ENCODE measurements at places on chromosomes 2 and 18.

- no peak for DNase-seq
Measured at GRCh38 chr2:2837746-2838547, 506.9 kb upstream of the MYT1L start.

DNA sequence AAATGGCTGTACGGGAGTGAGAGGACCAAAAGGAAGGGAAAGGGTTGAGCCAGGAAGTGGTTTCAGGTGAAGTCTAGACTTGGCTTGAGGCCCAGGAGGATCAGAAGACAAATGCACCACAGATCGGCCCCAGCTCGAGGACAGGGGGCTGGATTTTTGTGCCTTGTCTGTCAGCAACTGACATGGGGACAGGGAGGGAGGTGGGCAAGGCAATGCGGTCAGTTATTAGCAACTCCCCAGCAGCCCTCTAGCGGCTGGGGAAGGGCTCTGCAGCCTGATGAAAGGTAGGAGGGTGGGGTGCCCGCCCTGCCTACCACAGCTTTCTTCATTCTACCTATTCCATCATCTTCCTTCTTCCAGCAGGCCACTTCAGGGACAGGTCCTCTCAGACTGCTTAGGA, 50.0 kb downstream of the CPO start:
- peak; percentile 54 for DNase-seq

GRCh38 chr2:217293607-217294006, 433.7 kb upstream of the TNP1 start:
- DNase-seq: no peak

GRCh38 chr2:168703926-168704325, 98.5 kb upstream of the NOSTRIN start:
- DNase-seq: no peak

DNA sequence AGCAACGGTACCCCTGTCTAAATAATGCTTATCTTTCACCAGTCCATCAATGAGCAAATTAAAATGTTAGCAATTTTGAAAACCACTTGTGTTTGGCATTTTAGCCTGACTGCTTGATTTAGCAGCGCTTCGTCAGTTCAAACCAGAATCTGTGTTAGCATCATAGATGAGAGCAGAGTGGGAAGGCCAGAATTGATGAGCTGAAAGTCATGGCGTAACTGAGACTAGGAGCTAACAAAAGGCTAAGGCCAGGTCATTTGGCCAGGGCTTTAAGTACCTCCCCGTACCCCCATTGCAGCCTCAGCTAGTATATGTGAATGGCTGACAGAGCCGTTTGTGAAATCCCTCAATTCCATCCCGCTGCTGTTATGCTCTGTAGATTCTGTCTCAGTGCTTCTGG, 16.0 kb downstream of the APCDD1 start:
- no peak for DNase-seq

GRCh38 chr2:158533009-158533408, 76.3 kb downstream of the PKP4 start:
- no peak for DNase-seq

DNA sequence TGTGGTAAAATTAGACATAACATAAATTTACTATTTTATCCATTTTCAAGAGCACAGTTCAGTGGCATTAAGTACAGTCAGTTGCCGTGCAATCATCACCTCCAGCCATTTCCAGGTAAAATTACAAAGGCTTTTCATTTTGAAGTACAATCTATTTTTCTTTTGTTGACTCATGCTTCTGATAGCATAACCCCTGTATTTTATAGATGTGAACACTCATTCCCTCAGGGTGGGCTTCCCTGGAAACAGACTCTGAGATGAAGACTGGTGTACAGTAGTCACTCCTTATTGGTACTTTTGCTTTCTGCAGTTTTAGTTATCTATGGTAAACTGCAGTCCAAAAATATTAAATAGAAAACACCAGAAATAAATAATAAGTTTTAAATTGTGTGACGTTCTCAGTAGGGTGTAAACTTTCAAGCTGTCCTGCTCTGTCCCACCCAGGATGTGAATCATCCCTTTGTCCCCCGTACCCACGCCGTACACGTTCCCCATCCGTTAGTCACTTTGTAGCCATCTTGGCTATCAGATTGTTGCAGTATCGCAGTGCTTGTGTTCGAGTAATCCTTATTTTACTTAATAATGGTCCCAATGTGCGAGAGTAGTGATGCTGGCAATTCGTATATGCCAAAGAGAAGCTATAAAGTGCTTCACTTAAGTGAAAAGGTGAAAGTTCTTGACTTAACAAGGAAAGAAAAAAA, 41.1 kb upstream of the NAB1 start:
- no peak for DNase-seq

DNA sequence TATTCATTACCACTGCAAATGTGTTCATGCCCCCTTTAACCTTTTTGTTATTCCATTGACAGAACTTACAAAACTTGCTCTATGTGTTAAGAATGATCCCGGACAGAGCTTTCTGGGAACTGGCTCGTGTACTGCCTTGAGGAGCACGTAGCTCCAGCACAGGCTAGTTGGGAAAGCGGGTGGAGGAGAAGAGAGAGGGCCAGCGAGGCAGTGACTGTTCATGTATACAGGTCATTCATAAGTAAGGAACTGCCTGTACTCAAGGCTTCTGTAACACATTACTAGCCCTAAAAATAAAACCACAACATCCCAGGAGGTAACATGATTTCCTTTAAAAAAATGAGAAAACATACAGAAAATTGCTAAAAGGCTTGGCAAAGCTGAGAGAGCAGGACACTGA, 109.0 kb downstream of the STK39 start:
- DNase-seq: peak; percentile 42

All from kidney tubule cell (primary cell).